ENCODE measurements at places on chromosomes 7 and 10.

DNA sequence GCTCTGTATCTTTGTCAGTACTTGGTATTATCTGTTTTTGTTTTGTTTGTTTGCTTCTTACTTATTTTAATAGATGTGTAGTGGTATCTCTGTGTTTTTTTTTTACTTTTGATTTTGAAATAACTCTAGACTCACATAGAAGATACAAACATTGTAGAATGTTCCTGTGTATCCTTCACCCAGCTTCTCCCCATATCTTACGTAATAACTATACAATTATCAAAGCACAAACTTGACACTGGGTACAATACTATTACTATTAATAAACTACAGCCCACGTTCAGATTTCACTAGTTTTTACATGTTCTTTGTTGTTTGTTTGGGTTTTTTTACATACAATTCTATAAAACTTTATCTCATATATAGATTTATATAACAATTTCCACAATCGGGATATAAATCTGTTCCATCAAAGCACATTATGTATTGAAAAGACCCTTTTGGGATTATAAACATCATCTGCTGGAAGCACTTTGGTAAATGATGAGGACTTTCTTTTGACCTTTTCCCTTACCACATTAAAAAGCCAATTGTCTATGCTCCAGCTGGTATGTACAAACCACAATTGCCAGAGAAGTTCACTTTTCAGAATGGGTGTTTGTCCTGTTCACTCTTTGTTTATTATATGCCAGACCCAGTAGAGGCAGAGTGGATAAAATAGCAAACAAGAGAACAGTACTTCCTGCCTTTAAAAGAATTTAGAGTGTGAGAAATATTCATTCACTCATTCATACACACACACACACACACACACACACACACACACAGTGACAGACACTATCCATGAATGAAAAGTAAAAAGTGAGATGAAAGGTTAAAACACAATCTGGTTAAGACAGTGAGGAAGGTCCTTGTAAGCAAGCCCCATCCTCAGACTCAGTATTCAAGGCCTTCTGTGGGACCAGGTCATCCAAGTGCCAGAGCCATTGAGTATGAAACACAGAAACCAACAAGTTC lies 113.0 kb downstream of the SGMS1 start:
- no peak for DNase-seq

- no peak for DNase-seq
Observed at GRCh38 chr10:32077896-32078485, 21.8 kb upstream of the KIF5B start.

DNA sequence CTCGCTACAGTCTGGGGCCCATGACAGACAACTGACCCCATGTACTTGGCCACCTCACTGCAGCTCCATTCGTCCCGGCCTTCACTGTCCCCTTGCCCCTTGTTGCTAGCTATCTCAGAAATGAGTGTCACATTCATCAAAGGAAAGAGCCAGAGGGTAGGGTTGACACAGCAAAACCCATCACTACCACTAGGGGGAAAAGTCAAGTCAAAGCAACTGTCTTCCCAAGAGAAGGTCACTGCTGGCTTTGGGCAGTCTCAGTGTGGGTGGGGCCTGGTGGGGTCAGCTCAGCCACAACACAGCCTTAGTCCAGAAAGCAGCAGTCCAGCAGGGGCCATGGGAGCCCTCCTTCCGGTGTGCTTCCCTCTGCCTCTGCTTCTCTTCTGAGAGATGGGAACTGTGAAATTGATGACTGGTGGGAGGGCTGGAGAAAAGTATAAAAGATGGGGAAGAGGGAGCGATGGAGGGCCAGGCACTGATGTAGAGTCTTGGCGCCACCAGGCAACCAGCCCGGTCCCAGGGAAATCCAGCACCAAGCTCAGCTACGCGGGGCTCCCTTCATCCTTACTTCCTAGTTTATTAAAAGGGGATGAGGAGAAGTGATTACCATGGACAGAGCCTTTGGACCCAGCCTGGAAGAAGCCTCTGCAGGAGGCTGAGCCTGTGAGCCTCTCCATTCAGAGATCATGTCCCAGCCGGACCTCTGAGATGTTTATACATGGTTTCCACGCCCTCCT lies 58.0 kb downstream of the PLXNA4 start:
- DNase-seq, result peak; percentile 40

DNA sequence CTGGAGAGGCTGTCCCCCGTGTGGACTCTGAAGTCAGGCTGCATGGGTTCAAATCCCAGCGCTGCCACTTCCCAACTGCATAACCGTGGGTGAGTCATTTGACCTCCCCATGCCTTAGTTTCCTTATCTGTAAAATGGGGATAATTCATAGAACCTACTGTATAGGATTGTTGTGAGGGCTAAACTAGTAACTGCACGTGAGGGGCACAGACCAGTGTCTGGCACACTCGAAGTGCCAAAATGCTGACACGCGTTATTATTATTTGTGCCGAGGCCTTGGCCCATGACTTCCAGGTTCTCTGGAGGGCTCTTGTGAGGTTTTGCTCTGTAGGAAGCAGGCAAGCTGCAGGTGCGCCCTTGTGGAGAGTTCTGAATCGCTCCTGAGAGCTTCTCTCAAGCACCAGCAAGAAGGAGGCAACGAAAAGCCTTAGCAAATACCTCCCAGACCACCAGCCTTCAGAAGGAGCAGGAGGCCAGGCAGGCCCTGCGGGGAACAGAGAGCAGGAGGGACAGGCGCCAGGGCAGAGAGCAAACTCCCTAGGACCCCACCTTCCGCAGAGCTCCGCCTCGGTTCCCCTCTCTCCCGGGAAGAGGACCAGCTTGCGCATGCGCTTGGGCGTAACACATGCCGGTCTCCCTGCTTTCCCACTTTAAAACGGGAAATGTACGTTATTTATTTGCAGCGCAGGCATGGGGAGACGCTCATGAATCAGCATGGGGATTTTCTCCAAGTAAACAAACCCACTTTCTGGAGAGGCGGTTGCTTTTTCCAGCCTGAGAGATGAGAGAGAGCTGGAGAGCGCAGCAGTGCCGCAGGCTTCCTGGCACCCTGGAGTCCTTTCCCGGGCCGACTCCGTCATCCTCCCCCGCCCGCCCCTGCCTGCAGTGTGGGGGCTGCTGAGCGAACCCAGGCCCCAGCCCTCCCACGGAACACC lies 39.6 kb downstream of the SORCS3 start:
- DNase-seq, result no peak

GRCh38 chr10:46029461-46030030 lies 877 bp downstream of the NCOA4 start:
- DNase-seq, result no peak

GRCh38 chr7:108026647-108027046 lies 23.7 kb upstream of the LAMB1 start:
- no peak for DNase-seq

DNA sequence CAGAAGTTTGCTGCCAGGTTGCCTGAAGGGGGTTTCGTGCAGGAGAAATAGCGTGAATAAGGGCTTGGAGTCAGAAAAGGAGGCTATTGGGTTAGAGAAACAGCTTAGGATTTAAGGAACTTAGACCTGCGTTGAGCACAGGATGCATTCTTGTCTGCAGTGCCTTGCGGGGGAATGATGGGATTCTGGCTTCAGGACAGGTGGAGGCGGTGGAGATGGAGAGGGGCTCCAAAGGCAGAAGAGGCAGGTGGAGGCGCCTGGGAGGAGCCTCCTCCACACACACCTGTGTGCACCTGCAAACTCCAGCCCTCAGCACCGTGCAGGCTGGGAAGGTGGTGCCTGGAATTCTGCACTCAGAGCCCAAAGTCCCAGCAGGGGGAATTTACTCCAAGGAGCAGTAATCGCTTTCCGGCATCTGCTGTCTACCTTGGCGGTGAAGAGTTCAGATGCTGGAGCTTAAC lies 1.8 kb downstream of the CLIP2 start:
- DNase-seq, result no peak
